ENCODE measurements at places on chromosomes 4 and X.

- no peak for DNase-seq
These were observed 151.3 kb downstream of the RTL9 start for GRCh38 chrX:110509755-110510532.

DNA sequence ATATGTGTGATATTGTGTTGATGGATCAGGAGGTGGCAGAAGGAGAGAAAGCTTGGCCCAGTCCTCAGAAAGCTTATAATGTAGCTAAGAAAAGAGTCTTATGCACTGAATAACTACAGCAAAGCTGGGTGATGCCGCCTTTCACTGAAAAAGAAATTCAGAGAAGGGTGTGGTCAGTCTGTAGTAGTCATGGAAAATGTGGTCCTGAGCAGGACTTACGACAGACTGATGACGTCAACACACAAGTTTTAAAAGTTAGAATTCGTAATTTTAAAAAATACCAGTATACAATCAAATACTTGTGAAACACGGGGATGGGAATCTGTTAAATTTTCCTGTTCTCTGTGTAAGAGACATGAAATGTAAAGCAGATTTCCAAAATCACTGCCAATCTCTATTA is 87.0 kb upstream of the RAPGEF2 start:
- DNase-seq: no peak

DNA sequence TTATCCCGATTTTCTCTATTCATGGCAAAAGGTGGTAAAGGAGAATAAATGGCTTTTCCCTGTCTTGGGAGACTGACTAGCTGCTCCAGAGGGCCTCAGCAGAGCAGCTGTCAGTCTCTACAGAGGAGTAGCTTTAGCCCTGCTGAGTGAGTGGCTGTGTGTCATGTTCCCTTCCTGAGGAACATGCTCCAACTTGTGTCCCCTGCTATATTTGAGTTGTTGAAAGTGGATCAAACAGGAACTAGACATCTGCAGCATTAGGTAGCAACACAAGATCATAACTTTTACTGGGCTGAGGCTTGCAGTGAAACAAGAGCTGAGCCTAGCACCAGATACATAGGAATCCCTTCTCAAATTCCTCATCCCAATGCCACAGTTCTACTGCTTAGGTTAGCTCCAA is 26.7 kb upstream of the PLAC1 start:
- DNase-seq: no peak

DNA sequence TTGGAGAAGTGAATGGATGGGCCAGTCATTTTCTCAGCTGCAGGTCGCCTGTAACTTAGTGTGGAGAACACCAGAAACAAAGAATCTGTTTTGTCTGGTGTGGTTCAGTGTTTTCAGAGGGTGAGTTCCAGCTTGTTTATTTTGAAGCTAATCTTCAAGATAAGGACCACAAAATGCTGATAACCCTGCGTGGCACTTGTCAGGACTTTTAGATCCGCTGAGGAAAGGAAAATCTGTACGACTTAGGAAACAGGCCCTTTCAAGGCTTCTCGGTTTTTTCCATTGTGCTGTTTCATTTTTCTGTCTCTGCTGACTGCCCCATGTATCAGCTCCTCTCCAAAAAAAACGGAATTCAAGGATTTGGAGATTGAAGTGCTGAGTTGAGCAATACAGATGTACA is 8.7 kb upstream of the ANAPC4 start:
- no peak for DNase-seq

DNA sequence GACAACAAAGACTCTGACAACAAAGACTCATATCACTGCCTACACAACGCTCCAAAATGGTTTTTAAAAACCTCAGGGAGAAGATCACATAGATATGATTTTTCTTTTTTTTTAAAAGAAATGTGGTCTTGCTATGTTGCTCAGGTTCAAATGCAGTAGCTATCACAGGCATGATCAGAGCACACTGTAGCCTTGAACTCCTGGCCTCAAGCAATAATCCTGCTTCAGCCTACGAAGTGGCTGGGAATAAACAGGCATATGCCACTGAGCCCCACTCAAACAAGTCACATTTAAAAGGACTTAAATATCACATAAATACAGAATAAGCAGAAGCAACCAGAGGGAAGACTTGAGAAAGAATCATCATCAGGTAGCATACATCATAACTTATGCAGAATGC is 14.7 kb downstream of the DHX15 start:
- no peak for DNase-seq

DNA sequence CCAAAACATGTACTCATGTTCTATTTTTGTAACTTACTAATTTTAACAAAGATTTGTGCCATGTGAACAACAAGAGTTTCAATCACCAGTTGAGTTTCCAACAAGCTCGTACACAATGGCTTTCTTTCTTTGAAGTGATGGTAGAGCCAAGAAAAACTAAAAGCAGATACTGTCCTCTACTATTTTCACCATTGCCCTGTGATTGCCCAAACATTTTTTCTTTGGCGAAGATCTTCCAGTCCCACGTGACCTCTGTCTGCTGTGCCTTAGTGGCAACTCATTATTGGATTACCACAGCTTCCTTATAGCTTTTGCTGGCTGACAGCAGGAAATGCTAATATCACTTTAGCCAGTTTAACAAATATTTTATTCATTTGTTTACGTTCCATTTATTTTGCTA is 1147.1 kb downstream of the STIM2 start:
- no peak for DNase-seq

DNA sequence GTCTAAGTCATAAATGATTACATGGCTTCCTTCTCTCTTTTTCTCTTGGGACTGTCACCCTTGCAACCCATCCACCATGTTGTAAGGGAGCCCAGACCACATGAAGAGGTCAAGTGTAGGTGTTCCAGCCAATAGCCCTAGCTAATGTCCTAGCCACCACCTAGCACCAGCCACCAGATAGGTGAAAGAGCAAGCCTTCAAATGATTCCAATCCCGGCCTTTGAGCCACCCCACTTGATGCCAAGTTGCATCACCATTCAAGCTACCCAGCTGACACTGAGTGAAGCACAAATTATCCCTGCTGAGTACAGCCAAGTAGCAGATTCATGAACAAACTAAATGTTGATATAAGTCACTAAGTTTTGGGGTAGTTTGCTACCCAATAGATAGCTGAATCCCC is 274.3 kb downstream of the BCOR start:
- DNase-seq: no peak

DNA sequence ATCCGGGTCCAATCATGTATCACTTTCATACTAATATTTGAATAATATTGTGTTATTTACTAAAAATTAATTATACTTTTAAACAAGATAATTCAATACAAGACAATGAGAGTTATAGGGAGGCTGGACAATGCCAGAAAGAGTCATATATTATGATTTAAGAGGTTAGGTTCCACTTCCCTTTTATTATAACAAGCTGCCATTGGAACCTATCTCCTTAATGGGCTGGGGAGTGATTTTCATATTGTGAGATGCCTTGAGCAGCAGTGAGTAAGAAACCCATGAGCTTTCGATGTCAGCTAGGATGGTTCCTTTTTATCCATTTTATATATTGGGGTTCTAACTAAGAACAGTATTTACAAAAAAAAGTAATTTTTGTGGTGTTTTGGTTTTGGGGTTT is 91.8 kb downstream of the MAB21L2 start:
- DNase-seq: no peak

DNA sequence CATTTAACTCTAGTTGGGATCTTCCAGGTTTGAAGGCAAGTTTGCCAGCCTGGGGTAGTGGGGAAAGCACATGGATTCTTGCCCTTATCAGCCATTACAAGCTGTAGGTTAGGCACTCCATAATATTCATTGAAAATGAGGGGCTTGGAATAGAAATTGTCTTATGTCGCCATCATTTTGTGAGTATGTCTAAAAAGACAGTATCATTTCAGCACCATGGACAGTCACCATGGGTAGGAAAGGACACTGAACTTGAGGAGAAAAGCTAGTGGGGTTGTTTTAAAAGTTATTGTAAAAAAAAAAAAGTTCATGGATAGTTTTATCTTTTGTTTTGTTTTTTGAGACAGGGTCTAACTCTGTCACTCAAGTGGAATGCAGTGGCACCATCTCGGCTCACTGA is 356.1 kb downstream of the HNRNPD start:
- no peak for DNase-seq

- peak; percentile 71 for DNase-seq
These were observed 22.7 kb downstream of the MAP9 start for GRCh38 chr4:155353923-155354540.

- no peak for DNase-seq
These were observed 168.4 kb upstream of the WDR1 start for GRCh38 chr4:10285028-10285427.

DNA sequence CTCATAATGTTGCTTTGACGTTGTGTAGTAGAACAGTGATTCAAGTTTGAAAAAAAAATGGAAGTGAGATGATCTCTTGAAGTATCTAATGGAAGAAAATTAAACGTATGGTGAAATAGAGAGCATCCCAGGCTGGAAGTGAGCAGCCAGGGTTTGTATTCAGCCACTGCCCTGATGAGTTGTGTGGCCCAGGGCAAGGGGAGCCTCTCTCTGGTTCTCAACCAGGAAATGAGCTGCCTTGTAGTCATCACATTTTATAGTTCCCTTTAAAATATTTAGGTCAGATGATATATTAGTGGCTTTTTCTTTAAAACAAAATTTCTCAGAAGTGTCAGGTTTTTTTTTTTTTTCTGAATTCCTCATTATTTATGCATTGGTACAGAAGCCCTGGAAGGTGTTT is 150.3 kb downstream of the GPAT3 start:
- no peak for DNase-seq

GRCh38 chr4:79574741-79575451 is 166.9 kb upstream of the GK2 start:
- no peak for DNase-seq

GRCh38 chrX:100379388-100379986 is 30.6 kb downstream of the PCDH19 start:
- DNase-seq: no peak

DNA sequence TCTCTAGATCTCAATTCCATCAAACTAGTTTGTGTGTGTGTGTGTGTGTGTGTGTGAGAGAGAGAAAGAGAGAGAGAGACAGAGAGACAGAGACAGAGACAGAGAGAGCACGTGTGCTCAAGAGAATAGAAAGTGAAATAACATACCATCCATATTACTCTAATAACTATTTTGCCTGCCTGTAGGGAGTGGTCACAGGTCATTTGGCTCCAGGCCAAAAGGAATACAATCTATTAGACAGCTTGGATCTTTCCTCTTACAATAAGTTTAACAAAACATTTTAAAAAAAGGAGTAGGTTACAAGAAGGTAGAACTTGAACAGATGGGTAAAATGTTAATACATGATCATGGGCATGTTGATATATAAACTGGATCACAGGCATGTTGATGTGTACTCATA is 76.2 kb downstream of the COL4A6 start:
- no peak for DNase-seq

- no peak for DNase-seq
These were observed 180.1 kb downstream of the DHX15 start for GRCh38 chr4:24404281-24404680.

DNA sequence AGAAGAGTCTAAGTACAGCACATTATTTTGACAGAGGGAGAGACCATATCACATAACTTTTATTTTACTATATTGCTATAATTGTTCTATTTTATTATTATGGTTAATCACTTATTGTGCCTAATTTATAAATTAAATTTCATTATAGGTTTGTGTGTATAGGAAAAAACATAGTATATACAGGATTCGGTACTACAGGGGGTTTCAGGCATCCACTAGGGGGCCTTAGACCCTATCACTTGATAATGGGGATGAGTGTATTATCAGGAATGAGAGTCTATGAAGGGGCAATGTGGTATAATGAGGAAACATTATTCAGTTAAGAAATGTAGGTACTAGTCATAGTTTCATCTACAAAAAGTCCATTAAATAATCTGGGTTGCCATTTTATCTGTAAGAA is 833.1 kb downstream of the C4orf33 start:
- DNase-seq: peak; percentile 5

- DNase-seq: no peak
These were observed 22.6 kb downstream of the PLS3 start for GRCh38 chrX:115583496-115584004.

GRCh38 chr4:123555233-123555806 is 158.7 kb downstream of the SPRY1 start:
- DNase-seq: peak; percentile 96

- peak; percentile 37 for DNase-seq
These were observed 643 bp downstream of the SRP72 start for GRCh38 chr4:56468097-56468422.

- no peak for DNase-seq
These were observed 4.5 kb upstream of the RHOH start for GRCh38 chr4:40192114-40193015.

- peak; percentile 31 for DNase-seq
These were observed 601 bp upstream of the FGFBP2 start for GRCh38 chr4:15963576-15963975.
